ENCODE measurements at places on chromosomes 3 and 15. TPM values are rescaled to one million over a fixed set of nuclear protein-coding genes. Genes with fewer than 3 reads are reported as not detected.

- H3K36me3 ChIP-seq, result no peaks in the 10 kb centered on the region
- ATAC-seq, result no peak
- H3K4me1 ChIP-seq, result no peaks in the 10 kb centered on the region
- H3K4me3 ChIP-seq, result no peak overlapping the region
- H3K27ac ChIP-seq, result no peak overlapping the region
These were observed 129.9 kb downstream of the XXYLT1 start for GRCh38 chr3:195140816-195141793.

GRCh38 chr3:37241880-37242279 is 67.5 kb upstream of the LRRFIP2 start:
- H3K27ac ChIP-seq, result no peak overlapping the region
- no peak overlapping the region for H3K4me3 ChIP-seq
- no peaks in the 10 kb centered on the region for H3K36me3 ChIP-seq
- H3K27me3 ChIP-seq, result no peaks in the 10 kb centered on the region
- peaks cover 38% of the 10 kb centered on the region for H3K4me1 ChIP-seq

DNA sequence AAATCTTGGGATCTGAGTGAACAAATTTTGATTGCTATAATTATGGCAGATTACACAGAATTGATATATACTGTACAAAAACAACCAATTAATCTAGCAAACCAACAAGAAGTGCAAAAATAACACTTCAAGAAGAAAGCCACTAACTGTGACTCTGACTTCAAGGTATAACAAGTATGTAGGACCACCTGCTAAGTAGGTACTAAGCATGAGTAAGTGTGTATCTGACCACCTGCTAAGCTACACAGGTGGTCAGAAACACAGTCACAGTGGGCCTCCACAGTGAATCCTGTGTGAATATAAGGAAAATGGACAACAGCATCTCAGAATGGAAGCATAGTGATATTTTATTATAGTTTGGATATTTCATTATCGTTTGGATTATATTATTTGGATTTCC is 14.8 kb upstream of the PLSCR4 start:
- H3K4me1 ChIP-seq, result no peaks in the 10 kb centered on the region
- no peak overlapping the region for H3K4me3 ChIP-seq
- no peak for ATAC-seq
- no peaks in the 10 kb centered on the region for H3K27me3 ChIP-seq
- H3K36me3 ChIP-seq, result no peaks in the 10 kb centered on the region
- H3K27ac ChIP-seq, result no peak overlapping the region

- no peak overlapping the region for H3K27ac ChIP-seq
- no peak for ATAC-seq
- no peaks in the 10 kb centered on the region for H3K4me1 ChIP-seq
- H3K27me3 ChIP-seq, result no peaks in the 10 kb centered on the region
- no peaks in the 10 kb centered on the region for H3K36me3 ChIP-seq
These were observed 90.2 kb upstream of the SNTN start for GRCh38 chr3:63562323-63562722.

- no peak overlapping the region for H3K27ac ChIP-seq
- no peak overlapping the region for H3K4me3 ChIP-seq
- H3K4me1 ChIP-seq, result peaks cover 21% of the 10 kb centered on the region
- no peaks in the 10 kb centered on the region for H3K36me3 ChIP-seq
- no peaks in the 10 kb centered on the region for H3K27me3 ChIP-seq
These were observed 26.2 kb downstream of the TMOD3 start for GRCh38 chr15:51855612-51856011.

- no peaks in the 10 kb centered on the region for H3K36me3 ChIP-seq
- H3K4me3 ChIP-seq, result no peak overlapping the region
- no peaks in the 10 kb centered on the region for H3K27me3 ChIP-seq
- H3K4me1 ChIP-seq, result no peaks in the 10 kb centered on the region
- ATAC-seq, result peak; percentile 72
These were observed 62.8 kb upstream of the MEX3B start for GRCh38 chr15:82108489-82109078.

SLC25A20 gene
- 19.0 TPM for total RNA-seq

All from gastroesophageal sphincter (tissue), 4 donors.